NCI-H748 treated with DMSO at 0.1 percent for 48 hours (cell line): ENCODE measurements at places on chromosomes 13 and 19.

GRCh38 chr13:83498481-83499190 is 383.6 kb downstream of the SLITRK1 start:
- no peak for DNase-seq

- DNase-seq: no peak
Measured at GRCh38 chr19:17429641-17430113, 9.8 kb downstream of the MVB12A start.

- DNase-seq: no peak
Measured at GRCh38 chr13:111909971-111910671, 156.8 kb upstream of the SOX1 start.

GRCh38 chr19:56076498-56076897 is 44.6 kb downstream of the ZNF787 start:
- DNase-seq: peak; percentile 59

DNA sequence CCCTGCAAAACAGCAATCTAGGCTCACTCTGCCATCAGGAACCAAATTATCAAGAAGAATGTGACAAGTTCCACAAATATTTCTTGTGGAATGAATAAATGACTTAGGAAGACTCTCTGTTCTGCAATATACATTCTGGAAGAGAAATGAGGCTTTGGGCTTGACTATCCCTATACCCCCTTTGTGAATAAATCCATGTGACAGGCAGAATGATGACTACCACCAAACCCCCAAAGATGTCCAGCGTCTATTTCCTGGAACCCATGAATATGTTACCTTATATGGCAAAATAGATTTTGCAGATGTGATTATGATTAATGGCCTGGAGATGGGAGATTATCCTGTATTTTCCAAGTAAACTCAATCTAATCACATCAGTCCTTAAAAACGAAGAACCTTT is 139.3 kb downstream of the ENOX1 start:
- DNase-seq: no peak

DNA sequence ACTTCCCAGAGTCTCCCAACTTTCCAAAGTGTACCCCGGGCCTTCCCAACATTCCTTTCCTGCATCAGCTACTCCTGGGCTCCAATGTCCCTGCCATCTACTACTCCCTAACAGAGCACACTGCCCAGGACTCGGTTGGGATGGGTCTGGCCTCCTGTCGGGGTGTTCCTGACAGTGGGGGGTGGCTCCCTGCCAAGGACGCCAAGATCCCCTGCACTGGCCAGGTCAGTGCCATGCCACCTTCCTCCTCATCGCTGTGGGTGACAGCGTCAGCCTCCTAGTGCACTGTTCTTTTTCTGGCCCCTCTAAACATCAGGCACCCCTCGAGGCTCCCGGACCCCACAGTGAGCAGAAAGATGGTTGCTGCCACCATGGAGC is 13.8 kb downstream of the EPS15L1 start:
- no peak for DNase-seq

DNA sequence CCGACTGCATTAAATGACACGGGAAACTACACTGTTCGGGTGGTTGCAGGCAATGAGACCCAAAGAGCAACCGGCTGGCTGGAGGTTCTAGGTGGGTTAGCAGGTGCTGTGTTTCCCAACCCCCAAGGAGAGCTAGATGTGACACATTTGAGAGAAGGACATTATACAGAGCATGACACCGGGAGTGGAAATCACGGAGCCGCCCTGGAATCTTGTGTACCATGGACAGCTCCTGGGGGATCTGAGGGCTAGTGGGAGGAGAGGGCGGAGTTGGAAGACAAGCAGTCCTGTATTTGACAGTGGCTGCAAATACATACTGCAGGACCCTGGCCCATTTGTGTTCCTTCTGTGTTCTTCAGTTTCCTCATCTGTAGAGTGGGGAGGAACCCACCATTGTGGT is 2.3 kb downstream of the CEACAM18 start:
- DNase-seq: no peak

DNA sequence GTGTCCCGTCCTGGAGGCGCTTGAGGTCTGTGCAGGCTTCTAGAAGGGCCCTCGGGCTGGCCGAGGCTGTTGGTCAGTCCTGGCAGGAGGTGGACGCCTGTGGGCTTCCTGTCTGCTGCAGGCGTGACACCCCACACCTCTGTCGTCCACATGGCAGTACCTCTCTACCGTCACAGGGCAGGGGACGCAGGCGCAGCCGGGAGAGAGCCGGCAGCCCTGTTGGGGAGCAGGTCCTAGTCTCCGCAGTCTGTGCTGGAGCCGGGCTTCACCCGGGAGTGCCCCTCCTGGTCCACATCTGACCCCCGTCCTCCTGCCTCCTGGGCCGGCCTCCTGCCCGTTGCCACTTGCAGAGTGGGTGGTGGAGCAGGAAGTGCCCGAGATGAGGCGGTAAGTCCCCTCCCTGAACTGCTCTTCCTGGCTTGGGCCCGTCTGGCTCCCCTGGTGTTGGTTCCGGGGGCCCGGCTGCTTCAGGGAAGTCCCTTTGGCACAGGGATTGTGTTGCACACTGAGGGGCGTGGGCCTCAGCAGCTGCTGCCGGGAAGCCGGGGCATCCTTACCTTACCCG is 106.0 kb downstream of the KDM4B start:
- DNase-seq: no peak

DNA sequence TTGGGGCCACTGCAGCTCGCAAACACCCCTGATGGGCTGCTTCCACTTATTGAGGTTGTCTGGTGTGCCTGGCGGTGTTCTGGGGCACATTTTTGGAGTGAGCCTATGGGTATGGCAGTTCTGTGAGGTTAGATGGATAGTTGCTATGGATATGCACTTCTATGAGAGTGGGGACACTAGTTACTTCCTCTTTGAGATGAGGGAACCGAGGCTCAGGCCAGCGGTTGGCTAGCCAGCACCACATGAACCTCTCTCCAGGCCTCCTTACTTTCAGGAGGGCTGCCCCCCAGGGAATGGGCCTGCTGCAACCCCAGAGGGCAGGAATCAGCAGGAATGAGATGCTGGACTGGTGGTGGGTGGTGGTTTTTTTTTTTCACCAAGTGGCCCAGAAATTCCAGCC is 13.5 kb upstream of the PRR19 start:
- DNase-seq: no peak

GRCh38 chr13:33745370-33746324 is 72.3 kb upstream of the RFC3 start:
- DNase-seq: peak; percentile 99

- no peak for DNase-seq
Measured at GRCh38 chr13:64506246-64506645, 2723.9 kb downstream of the PCDH9 start.

- no peak for DNase-seq
Measured at GRCh38 chr13:110156301-110157049, 150.5 kb downstream of the COL4A1 start.

GRCh38 chr13:37984357-37984756 is 114.8 kb upstream of the TRPC4 start:
- DNase-seq: no peak

- DNase-seq: peak; percentile 80
Measured at GRCh38 chr13:22076658-22077057, 405.8 kb downstream of the FGF9 start.

- no peak for DNase-seq
Measured at GRCh38 chr13:97548138-97548537, 114.2 kb downstream of the RAP2A start.

DNA sequence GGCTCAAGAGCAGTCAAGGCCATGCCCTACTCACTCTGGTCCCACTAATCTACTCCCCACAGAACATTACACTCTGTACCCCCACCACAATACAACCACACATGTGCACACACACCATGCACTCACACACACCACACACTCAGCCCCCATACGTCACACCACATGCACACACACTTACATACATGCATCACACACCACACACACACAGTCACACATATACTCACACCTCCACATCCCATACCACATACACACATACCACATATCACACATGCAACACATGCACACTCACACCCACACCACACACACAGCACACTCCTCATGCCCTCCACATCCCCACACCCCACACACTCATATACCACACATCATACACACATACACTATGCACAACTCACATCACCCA is 67.6 kb downstream of the RASL11A start:
- no peak for DNase-seq

DNA sequence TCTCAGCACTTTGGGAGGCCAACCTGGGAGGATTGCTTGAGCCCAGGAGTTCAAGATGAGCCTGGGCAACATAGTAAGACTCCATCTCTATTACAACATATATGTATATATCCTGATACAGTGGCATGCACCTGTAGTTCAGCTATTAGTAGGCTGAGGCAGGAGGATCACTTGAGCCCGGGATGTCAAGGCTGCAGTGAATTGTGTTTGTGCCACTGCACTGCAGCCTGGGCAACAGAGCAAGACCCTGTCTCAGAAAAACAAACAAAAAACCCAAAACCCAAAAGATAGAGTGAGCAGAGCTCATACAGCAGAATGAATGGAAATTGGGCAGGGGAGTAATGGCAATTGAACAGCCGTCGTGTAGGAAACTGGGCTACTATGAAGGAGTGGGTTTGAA is 17.3 kb upstream of the SHKBP1 start:
- DNase-seq: no peak

DNA sequence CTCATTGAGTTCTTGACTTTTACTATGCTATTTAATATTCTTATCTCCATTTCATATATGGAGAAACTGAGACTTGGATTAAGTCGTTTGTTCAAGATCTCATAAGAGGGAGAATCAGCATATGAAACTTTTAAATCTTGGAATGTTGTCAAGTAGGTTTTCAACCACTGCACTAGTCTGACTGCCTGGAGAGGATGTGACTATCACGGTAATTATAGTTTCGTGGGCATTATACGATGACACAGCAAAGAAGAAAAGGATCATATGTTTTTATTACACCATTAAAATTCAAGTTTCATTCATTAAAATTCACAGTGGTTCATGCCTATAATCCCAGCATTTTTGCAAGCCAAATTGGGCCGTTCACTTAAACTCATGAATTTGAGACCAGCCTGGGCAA is 555.2 kb downstream of the SLITRK1 start:
- DNase-seq: no peak

DNA sequence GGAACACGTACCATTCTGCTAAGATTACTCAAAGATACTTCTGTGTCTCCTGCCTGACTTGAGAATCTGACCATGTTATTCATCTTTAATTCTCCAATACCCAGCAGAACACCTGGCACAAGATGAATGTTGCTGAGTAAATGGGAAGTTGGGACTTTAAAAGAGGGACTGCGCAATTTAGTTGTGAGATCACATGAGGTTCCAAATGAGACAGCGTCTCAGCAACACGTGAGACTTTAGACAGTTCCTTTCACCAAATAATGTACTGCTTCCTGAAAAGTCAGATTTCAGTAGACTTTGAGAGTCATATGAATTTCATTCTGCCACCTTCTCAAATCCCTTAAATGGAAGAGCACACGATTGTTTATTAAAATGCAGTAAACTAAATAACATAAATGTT is 36.7 kb downstream of the DOCK9 start:
- no peak for DNase-seq

- DNase-seq: no peak
Measured at GRCh38 chr19:33806434-33806881, 9.8 kb downstream of the KCTD15 start.

DNA sequence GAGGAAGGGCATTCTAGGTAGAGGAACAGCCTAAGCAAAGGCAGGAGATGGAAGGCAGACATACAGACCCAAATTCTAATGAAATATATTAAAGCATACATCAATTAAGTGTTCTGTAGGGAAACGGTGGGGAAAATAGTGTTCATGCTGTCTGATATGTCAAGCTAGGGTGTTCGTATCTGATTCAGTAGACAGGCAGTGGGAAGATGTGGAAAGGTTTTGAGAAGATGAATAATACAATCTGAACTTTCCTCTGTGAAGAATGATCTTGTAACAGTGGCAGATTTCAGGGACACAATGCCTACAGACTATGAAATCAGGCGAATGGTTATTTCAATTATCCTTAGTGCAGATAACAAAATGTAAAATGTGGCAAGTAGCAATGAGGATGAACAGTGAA is 594.2 kb downstream of the KCTD12 start:
- DNase-seq: no peak

DNA sequence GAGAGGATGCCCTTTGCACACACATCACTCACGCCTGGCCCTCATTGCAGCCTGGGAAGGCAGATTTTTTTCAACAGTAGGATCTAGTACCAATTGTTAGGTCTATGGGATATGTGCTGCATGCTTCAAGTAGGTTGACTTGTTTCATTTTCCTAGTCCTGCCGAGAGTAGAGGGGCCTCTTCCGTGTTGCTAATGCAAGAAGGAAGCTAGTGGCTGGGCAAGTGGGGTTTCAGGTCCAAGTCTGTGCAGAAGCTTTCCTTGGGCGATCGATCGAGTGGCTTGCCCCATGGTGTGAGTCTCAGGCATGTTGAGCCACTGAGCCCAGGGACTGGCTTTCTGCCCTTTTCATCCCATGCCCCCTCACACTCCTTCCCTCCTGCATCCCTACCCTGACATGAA is 13.7 kb downstream of the ILF3 start:
- no peak for DNase-seq

GRCh38 chr13:29902632-29903305 is 52.4 kb upstream of the UBL3 start:
- no peak for DNase-seq

GRCh38 chr19:7744871-7745650 is 2.3 kb downstream of the CD209 start:
- no peak for DNase-seq

GRCh38 chr19:9075064-9075949 is 11.6 kb upstream of the OR1M1 start:
- no peak for DNase-seq

- peak; percentile 58 for DNase-seq
Measured at GRCh38 chr13:75760131-75761021, 124.2 kb downstream of the LMO7 start.

DNA sequence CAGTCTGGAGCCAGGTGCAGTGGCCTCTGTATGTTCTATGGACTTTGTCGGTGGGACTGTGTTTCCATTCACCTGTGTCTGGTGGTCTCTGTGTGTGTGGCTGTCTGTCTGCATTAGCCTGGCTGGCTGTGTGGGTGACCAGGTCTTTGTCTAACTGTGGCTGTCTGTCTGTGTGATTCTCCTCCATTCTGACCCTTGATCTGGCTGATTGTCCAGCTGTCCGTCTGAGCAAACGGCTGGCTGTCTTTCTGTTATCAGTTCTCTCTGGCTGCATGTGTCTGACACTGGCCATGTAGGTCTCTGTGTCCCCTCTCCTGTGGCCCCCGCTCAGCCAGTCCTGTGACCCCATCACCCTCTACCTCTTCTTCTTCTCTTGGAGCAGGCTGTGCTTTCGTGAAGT is 53.2 kb downstream of the CELF5 start:
- no peak for DNase-seq

DNA sequence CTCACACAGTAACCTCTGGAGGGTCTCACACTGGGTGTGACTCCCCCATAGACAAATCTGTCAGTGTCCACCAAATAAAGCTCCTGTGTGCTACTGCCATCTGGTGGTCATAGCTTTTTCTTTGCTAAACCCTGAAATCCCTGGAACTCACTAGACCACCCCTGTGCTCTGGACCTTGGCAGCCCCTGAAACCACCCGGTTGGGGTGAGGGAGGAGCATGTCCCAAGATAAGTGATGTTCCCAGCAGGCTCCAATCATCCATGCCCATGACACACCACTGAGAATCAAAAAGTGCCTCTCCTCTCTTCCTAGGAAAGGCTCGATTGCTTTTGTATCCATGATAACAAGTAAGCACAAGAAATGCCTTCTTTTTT is 6.5 kb upstream of the HSD17B14 start:
- peak; percentile 55 for DNase-seq

- DNase-seq: no peak
Measured at GRCh38 chr13:83992566-83993358, 110.5 kb upstream of the SLITRK1 start.

- no peak for DNase-seq
Measured at GRCh38 chr19:22617614-22618320, 16.4 kb upstream of the ZNF492 start.
